ENCODE measurements at places on chromosomes 5 and 9. TPM values are rescaled to one million over a fixed set of nuclear protein-coding genes. Genes with fewer than 3 reads are reported as not detected.

The NFIL3 gene
- total RNA-seq: 19.6 TPM

The CCDC183 gene
- total RNA-seq: 2.2 TPM

The BNC2 gene
- total RNA-seq: 6.3 TPM

The LCN2 gene
- total RNA-seq: 0.32 TPM

The CORO2A gene
- total RNA-seq: 0.35 TPM

The PCDHA1 gene
- not detected for total RNA-seq

The ZNF454 gene
- 2.3 TPM for total RNA-seq

The PLPP7 gene
- total RNA-seq: 127 TPM

The CCNO gene
- total RNA-seq: not detected

The DAPK1 gene
- 10.2 TPM for total RNA-seq

The POLK gene
- 22.2 TPM for total RNA-seq

The SLC1A3 gene
- 105 TPM for total RNA-seq

The DBH gene
- total RNA-seq: not detected

The SYK gene
- total RNA-seq: 5.1 TPM

The LAMC3 gene
- 0.07 TPM for total RNA-seq

The FRMPD1 gene
- 1.8 TPM for total RNA-seq

The SLC25A48 gene
- total RNA-seq: 0.40 TPM

The MYOT gene
- 8.7 TPM for total RNA-seq

Data from left ventricle myocardium superior (tissue), 1 donor.